AG04450 (cell line): ENCODE measurements at places on chromosomes 6 and 20. TPM values are rescaled to one million over a fixed set of nuclear protein-coding genes. Genes with fewer than 3 reads are reported as not detected.

DNA sequence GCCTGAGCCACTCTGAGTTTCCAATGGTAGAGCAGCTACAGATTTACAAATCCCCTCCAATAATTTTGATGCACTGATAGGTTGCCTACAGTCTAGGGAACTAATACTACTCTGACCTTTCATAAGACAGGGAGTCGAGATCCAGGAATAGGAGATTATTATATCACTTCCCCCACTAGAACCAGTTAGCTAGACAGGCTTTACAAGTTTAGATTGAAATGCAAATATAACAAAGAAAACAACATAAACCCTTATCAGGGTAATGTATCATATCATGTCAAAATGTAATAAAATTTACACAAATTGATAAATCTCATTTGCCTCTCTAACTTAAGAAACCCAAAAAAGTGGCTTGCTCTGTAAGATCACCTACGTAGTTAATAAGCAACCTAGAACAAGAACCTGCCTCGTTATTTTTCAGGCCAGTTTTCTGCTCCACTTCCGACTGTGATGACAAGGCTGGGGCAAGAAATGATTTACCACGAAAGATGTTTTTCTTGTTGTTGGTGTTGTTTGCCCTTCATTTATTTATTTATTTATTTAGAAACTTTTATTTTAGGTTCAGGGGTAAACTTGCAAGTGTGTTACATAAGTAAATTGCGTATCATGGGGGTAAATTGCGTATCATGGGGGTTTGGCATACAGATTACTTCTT is 504.2 kb upstream of the ID4 start:
- no peak for DNase-seq

- DNase-seq, result no peak
Measured at GRCh38 chr20:41406896-41407444, 40.4 kb upstream of the EMILIN3 start.

- no peak for DNase-seq
Measured at GRCh38 chr6:139370283-139370998, 4.0 kb downstream of the CITED2 start.

GRCh38 chr6:44672841-44673240 is 285.3 kb downstream of the CDC5L start:
- no peak for DNase-seq

TEAD3 gene
- 16.6 and 22.8 TPM in 2 replicates for polyA plus RNA-seq

DPPA5 gene
- not detected in 2 replicates for polyA plus RNA-seq

C6orf120 gene
- polyA plus RNA-seq, result 32.8 and 35.9 TPM in 2 replicates
